Mammary epithelial cell (primary cell): ENCODE measurements at places on chromosomes 7 and 10. TPM values are rescaled to one million over a fixed set of nuclear protein-coding genes. Genes with fewer than 3 reads are reported as not detected.

Gene ANKRD7
- 1.7 TPM for total RNA-seq

Gene VGF
- not detected for total RNA-seq

Gene FAM237B
- not detected in 2 replicates for total RNA-seq

Gene ATRNL1
- 0.26 TPM in 1 of 2 replicates, not detected in the other for total RNA-seq

Gene CFAP70
- 3.0 TPM for total RNA-seq

Gene CPN1
- not detected in 2 replicates for total RNA-seq

Gene HOXA9
- 7.8 TPM for total RNA-seq

Gene PLPP4
- 0.35 and 0.48 TPM in 2 replicates for total RNA-seq

Gene TRIM50
- total RNA-seq = under 0.01 TPM

Gene GIMAP6
- total RNA-seq = not detected

Gene HYAL4
- 2.2 TPM for total RNA-seq

Gene RNF32
- 0.96 and 2.1 TPM in 2 replicates for total RNA-seq

Gene LMOD2
- total RNA-seq = not detected in 2 replicates
